ENCODE measurements at places on chromosomes 3 and 15. TPM values are rescaled to one million over a fixed set of nuclear protein-coding genes. Genes with fewer than 3 reads are reported as not detected.

SH3GL3 gene
- 1.3 TPM for total RNA-seq

WNT5A gene
- 0.15 TPM for total RNA-seq

SEC61A1 gene
- total RNA-seq: 176 TPM

P2RY12 gene
- total RNA-seq: not detected

BFSP2 gene
- total RNA-seq: not detected

CNTN4 gene
- not detected for total RNA-seq

DNA sequence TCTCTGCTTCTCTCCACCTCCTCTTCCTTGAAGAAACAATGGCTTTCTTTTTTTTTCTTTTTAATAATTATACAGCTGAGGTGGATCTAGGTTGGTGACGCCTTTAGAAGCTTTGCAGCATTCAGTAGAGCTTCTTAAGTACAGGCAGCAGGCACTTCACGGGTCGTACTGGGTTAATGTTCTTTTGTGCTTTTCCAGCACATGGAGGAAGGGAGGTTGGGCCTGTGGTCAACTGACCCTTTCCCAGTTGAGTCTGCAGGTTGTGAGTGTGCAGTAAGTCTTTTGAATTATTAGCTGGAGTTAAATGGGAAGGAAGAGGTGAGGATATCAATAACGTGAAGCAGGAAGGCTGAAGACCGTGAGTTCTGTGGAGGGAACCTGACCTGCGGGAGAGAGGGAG is 7.0 kb downstream of the TRAK1 start:
- H3K36me3 ChIP-seq: no peaks in the 10 kb centered on the region
- no peak for DNase-seq
- H3K27me3 ChIP-seq: no peaks in the 10 kb centered on the region

GRCh38 chr3:103791786-103792515 is 1357.1 kb downstream of the ZPLD1 start:
- no peak overlapping the region for H3K27ac ChIP-seq
- no peaks in the 10 kb centered on the region for H3K27me3 ChIP-seq
- no peaks in the 10 kb centered on the region for H3K36me3 ChIP-seq
- no peak overlapping the region for H3K4me3 ChIP-seq
- H3K4me1 ChIP-seq: no peaks in the 10 kb centered on the region

DNA sequence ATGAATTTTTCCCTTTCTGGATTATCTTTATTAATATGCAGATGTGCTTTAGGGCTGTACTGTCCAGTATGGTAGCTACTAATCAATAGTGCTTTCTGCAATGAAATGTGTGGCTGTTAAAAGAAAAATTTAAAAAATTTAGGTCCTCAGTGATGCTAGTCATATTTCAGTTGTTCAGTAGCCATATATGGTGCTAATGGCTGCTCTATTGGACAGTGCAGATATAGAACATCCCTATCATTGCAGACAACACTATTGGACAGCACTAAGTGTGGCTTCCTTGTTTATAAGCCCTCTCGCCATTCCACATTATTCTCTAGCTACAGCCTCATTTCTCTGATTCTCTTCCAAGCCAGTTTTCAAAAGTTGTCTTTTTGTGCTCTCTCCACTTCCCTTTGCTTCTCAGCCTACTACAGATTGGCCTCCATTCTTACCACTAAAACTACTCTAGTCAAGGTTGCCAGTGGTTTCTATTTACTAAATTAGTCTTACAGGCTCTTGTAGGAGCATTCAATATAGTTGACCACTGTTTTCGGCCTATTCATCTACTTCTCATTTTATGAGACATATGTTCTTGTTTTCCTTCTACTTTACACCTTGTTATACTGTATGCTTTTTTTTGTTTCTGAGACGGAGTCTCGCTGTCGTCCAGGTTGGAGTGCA is 9.5 kb downstream of the MAPK6 start:
- H3K27me3 ChIP-seq: no peaks in the 10 kb centered on the region
- H3K4me3 ChIP-seq: no peak overlapping the region
- no peak overlapping the region for H3K27ac ChIP-seq
- DNase-seq: no peak

DNA sequence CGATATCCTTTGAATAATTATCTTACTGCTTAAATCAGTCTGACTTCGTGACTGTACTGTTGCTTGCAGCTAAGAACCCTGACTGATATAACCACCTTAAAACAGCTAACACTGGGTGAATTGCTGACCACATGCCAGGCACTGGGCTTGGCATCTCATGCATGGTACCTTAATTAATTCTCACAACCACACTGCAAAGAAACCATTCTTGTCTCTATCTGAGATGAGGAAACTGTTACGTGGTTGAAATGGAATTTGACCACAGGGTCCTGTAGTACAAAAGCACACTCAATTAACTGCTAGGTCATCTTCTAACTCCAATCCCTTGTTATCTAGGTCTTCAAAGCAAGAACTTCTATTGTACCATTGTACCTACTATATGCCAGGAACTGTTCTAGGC is 92.7 kb upstream of the PRICKLE2 start:
- DNase-seq: no peak
- H3K36me3 ChIP-seq: no peaks in the 10 kb centered on the region
- H3K27me3 ChIP-seq: no peaks in the 10 kb centered on the region
- H3K27ac ChIP-seq: no peak overlapping the region
- H3K4me3 ChIP-seq: no peak overlapping the region
- no peaks in the 10 kb centered on the region for H3K4me1 ChIP-seq

- DNase-seq: no peak
- no peaks in the 10 kb centered on the region for H3K36me3 ChIP-seq
- no peak overlapping the region for H3K4me3 ChIP-seq
- no peaks in the 10 kb centered on the region for H3K27me3 ChIP-seq
These were observed 48.0 kb downstream of the ARNT2 start for GRCh38 chr15:80452166-80452565.

- H3K27me3 ChIP-seq: no peaks in the 10 kb centered on the region
- no peaks in the 10 kb centered on the region for H3K36me3 ChIP-seq
- H3K27ac ChIP-seq: no peak overlapping the region
- H3K4me3 ChIP-seq: no peak overlapping the region
- 0 out of 2 replicates have a peak, but pooled peaks cover 2% of the 10 kb centered on the region for H3K4me1 ChIP-seq
These were observed 88.0 kb downstream of the TTBK2 start for GRCh38 chr15:42832576-42832975.

- H3K36me3 ChIP-seq: no peaks in the 10 kb centered on the region
- peaks cover 14% of the 10 kb centered on the region for H3K27me3 ChIP-seq
- H3K27ac ChIP-seq: no peak overlapping the region
- no peaks in the 10 kb centered on the region for H3K4me1 ChIP-seq
These were observed 282.1 kb downstream of the EPHB1 start for GRCh38 chr3:135077186-135077585.

GRCh38 chr3:40292637-40293349 is 16.7 kb upstream of the EIF1B start:
- no peak for DNase-seq
- H3K27ac ChIP-seq: no peak overlapping the region
- no peaks in the 10 kb centered on the region for H3K36me3 ChIP-seq

DNA sequence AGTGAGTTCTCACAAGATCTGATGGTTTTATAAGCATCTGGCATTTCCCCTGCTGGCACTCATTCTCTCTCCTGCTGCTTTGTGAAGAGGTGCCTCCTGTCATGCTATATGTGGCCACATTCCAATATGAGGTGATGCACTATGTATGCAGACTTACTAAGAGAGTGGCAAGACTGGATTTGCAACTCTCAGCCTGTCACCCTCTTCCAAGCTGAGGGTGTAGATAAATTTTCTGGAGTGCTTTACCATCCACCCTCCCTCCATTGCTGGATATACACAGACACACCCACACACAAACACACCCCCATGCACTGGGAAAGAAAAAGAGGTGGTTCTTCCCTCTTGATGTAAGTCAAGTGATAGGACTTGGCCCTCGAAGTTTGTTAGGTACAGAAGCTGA is 30.2 kb upstream of the CHMP2B start:
- no peaks in the 10 kb centered on the region for H3K4me1 ChIP-seq
- no peak overlapping the region for H3K4me3 ChIP-seq
- H3K27me3 ChIP-seq: no peaks in the 10 kb centered on the region
- no peak for DNase-seq

- no peaks in the 10 kb centered on the region for H3K27me3 ChIP-seq
- peaks cover 20% of the 10 kb centered on the region for H3K4me1 ChIP-seq
- peak overlapping the region; percentile 87 for H3K4me3 ChIP-seq
- DNase-seq: no peak
- H3K36me3 ChIP-seq: no peaks in the 10 kb centered on the region
- H3K27ac ChIP-seq: peak overlapping the region; percentile 38
These were observed 858 bp upstream of the SACM1L start for GRCh38 chr3:45688194-45688881.
